ENCODE measurements at places on chromosomes 16 and 17. TPM values are rescaled to one million over a fixed set of nuclear protein-coding genes. Genes with fewer than 3 reads are reported as not detected.

The OR3A3 gene
- 0.06 TPM for polyA plus RNA-seq

The SCARF1 gene
- 20.4 TPM for polyA plus RNA-seq

DNA sequence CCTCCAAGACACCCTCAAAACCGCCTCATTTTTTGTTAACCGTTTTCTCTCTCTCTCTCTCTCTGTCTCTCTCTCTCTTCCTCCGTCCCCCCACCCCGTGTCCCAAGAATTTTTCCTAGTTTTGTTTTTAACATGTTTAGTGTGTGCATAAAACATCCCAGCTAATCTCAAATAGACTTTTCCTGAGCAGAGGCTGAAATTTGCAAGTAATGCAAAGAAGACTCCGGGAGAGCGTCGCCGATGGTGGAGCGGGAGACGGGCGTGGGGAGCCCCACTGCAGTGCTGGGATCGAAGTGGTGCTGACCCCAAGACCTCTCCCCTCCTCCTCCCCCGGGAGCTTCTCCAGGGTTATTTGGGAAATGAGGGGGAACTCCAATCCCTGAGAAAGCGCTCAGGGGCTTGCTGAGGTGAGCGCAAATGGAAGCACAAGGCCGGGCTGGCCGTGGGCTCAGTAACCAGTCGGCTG, 4.7 kb upstream of the DLX4 start:
- no peak for DNase-seq

GRCh38 chr17:56756536-56756935, 77.2 kb downstream of the C17orf67 start:
- no peak for DNase-seq

GRCh38 chr16:9102379-9102778, 10.9 kb downstream of the HAPSTR1 start:
- no peak for DNase-seq

DNA sequence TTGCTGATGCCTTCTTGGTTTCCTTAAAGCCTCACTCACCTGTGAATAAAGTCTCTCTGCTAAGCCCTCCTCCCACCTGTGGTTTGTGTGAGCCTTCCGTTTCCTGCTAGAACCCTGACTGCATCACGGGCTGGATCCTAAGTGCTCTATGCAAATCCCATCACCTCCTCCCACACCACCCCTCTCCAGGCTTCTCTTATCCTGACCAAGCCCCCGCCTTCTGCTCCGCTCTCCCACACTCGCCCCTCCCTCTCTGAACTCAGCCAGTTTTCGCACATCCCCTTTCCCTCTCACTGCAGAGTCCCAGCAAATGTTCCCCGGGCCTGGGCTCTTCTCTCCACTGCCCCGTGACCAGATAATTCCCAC, 51.8 kb downstream of the PIMREG start:
- DNase-seq: no peak

DNA sequence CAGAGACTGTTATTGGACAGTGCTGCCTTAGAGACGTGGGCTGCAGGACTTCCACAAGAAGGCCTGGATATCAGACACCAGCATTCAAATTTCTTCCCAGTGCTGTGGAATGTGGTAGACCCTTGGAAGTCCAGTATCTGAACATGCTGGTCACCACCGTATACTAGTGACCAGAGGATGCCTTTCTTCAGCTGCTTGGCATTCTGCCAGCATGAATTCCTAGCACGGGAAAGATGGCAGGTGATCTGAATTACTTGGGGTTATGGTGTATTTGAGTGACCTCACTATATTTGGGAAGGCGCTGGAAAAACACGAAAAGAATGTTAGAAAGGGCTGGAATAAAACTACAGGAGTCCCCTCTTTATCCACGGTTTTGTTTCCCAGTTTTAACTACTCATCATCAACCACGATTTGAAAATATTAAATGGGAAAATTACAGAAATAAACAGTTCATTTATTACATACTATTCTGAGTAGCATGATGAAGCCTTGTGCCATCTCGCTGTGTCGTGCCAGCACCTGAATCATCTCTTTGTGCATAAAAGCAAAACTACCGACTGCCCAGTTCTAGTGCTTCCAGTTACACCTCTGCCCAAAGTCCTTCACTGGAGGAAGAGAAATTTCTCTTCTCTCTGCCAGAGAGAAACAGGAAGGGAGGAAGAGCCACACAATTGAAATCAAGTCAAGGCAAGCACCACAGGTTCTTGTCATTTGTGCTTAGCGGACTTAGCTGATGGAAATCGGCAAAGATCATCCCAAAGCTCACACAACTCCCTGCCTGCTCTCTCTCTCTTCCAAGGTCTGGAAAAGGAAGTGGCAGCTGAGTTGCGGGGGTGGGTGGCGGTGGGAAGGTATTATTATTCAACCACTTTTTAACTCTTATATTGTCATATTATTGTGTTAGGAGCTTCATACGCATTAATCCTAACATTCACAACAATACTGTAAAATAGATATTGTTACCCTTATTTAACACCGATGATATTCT, 1.4 kb upstream of the CHST4 start:
- no peak for DNase-seq

DNA sequence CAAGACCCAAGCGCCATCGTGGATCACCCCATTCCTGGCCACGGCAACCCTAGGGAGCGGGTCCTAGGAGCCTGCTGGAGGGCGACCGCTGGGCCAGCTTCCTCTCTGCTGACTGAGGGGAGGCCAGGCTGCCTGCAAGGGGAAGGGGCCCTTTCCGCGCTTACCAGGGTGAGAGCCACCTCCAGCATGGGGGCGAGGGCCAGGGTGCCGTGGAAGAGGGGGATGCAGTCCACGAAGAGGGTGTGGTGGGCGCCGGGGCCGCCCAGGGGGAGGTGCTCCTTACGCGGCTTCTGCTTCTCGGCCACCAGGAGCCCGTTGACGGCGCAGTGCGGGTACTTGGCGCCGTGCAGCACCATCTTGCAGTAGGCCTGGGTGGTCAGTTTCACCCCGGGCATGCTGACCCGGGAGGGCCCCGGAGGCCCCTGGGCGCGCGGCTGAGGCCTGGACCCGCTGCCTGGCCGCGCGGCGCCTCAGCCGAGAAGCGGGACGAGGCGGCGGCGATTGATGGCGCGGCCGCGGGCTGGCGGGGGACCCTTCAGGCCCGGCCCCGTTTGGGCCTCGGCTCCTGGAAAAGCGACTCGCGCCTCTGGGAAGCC, 345 bp downstream of the EMC8 start:
- DNase-seq: peak; percentile 83

Data from left lung (tissue), 14 donors.